Renal cortex interstitium (tissue), 15 donors: ENCODE measurements at places on chromosomes 6 and 20.

GRCh38 chr6:56827908-56828649 lies 126.8 kb upstream of the BEND6 start:
- DNase-seq, result no peak

GRCh38 chr6:2197984-2198383 lies 47.4 kb downstream of the GMDS start:
- no peak for DNase-seq

GRCh38 chr6:49336514-49337131 lies 126.4 kb downstream of the MMUT start:
- no peak for DNase-seq

DNA sequence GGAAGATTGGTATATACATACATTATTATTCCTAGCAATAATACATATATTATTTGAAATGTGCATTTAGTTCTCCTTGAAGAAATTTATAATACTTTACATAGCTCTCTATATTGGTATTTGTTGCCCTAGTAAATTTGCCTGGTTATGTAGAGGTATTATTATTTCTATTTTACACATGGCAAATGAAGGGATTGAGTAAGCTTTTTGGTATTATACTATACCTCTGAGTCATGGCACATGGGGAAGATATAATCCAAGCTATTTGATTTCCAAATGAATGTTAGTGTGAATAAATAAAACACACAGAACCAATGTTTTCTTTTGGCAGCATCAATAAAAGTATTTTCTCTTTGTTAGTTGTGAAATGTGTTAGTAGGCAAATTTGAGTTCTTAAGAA lies 409.6 kb upstream of the SLC35B3 start:
- DNase-seq, result no peak

- no peak for DNase-seq
These were observed 10.1 kb upstream of the BTBD3 start for GRCh38 chr20:11907621-11908020.

- DNase-seq, result no peak
These were observed 11.0 kb downstream of the E2F3 start for GRCh38 chr6:20412682-20413073.

- no peak for DNase-seq
These were observed 29.4 kb downstream of the RAET1L start for GRCh38 chr6:149995971-149996370.

GRCh38 chr20:33839591-33839990 lies 28.4 kb downstream of the CHMP4B start:
- no peak for DNase-seq
